Immature natural killer cell (primary cell): ENCODE measurements at places on chromosomes 6 and 20. TPM values are rescaled to one million over a fixed set of nuclear protein-coding genes. Genes with fewer than 3 reads are reported as not detected.
A peak's percentile ranks its signal among the peaks of the same experiment; 100 is the strongest.

TCF15 gene
- polyA plus RNA-seq = not detected

TLDC2 gene
- polyA plus RNA-seq = 0.38 TPM

CDS2 gene
- 61.1 TPM for polyA plus RNA-seq

ZNF334 gene
- not detected for polyA plus RNA-seq

CASS4 gene
- 3.5 TPM for polyA plus RNA-seq

BPI gene
- polyA plus RNA-seq = not detected

RNGTT gene
- 22.3 TPM for polyA plus RNA-seq

HLA-DRB1 gene
- polyA plus RNA-seq = 45.8 TPM

PTPN1 gene
- 18.4 TPM for polyA plus RNA-seq

HMGCLL1 gene
- not detected for polyA plus RNA-seq

PRDM13 gene
- not detected for polyA plus RNA-seq

- H3K27me3 ChIP-seq = peaks cover 2% of the 10 kb centered on the region
- peak overlapping the region; percentile 97 for H3K4me3 ChIP-seq
- H3K27ac ChIP-seq = peak overlapping the region; percentile 96
- no peak for DNase-seq
- peaks cover 21% of the 10 kb centered on the region for H3K36me3 ChIP-seq
- peaks cover 69% of the 10 kb centered on the region for H3K4me1 ChIP-seq
Observed at GRCh38 chr6:2839195-2839981, 2.3 kb downstream of the SERPINB1 start.

- H3K27ac ChIP-seq = no peak overlapping the region
- H3K4me3 ChIP-seq = no peak overlapping the region
- no peaks in the 10 kb centered on the region for H3K4me1 ChIP-seq
- DNase-seq = no peak
- no peaks in the 10 kb centered on the region for H3K36me3 ChIP-seq
Observed at GRCh38 chr6:84346372-84346771, 118.9 kb upstream of the CEP162 start.

GRCh38 chr20:48769069-48769983 lies 58.5 kb downstream of the PREX1 start:
- H3K4me3 ChIP-seq = peak overlapping the region; percentile 69
- H3K27ac ChIP-seq = peak overlapping the region; percentile 97
- DNase-seq = peak; percentile 87
- H3K36me3 ChIP-seq = peaks cover 8% of the 10 kb centered on the region

DNA sequence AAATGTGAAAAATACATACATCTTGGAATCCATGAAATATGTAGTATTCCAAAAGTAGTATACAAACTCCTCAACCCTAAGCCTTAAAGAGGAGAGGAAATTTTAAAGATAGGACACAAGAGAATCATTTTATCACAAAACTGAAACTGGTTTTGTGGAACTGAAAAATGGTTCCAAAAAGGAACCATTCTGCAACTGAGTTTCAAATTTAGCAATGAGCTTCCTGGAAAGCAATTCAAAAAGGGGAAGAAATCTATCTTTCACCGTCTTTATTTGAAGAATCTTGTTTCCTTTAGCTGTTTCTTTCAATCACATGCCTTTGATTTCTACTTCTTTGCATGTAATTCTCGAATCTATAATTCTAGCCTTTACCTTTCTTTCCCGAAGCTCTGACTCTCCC lies 32.2 kb upstream of the LAMP5 start:
- H3K4me3 ChIP-seq = no peak overlapping the region
- H3K4me1 ChIP-seq = no peaks in the 10 kb centered on the region
- no peaks in the 10 kb centered on the region for H3K36me3 ChIP-seq

DNA sequence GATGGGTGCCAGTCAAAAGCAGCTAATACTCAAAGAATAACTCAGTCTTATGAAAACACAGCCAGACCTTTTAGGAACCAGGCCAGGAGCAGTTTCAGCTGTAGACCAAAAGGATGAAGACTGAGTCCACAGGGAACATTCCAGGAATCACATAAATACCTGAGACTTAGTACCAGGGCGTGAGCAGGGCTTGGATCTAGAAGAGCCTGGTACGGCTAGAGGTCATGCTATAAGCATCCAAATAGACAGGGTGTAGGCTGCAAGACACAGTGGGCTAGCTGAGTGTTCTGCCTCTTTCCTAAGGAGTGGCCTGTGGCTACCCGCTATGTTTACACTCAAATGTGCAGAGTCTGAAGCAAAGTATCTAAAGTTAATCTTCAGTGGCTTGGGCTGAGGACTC lies 29.5 kb upstream of the LRRC1 start:
- peaks cover 14% of the 10 kb centered on the region for H3K27me3 ChIP-seq
- no peak overlapping the region for H3K27ac ChIP-seq
- no peaks in the 10 kb centered on the region for H3K36me3 ChIP-seq
- no peaks in the 10 kb centered on the region for H3K4me1 ChIP-seq
- no peak overlapping the region for H3K4me3 ChIP-seq

- H3K4me1 ChIP-seq = no peaks in the 10 kb centered on the region
- no peak overlapping the region for H3K27ac ChIP-seq
- H3K4me3 ChIP-seq = no peak overlapping the region
- no peaks in the 10 kb centered on the region for H3K36me3 ChIP-seq
- peaks cover 9% of the 10 kb centered on the region for H3K27me3 ChIP-seq
Observed at GRCh38 chr6:6436946-6437345, 116.5 kb upstream of the F13A1 start.

GRCh38 chr20:34069341-34070078 lies 42.5 kb downstream of the EIF2S2 start:
- H3K27ac ChIP-seq = peak overlapping the region; percentile 76
- no peaks in the 10 kb centered on the region for H3K36me3 ChIP-seq
- H3K4me1 ChIP-seq = peaks cover 40% of the 10 kb centered on the region

GRCh38 chr20:8386991-8387390 lies 254.9 kb downstream of the PLCB1 start:
- no peak for DNase-seq
- peak overlapping the region; percentile 83 for H3K27ac ChIP-seq
- peaks cover 5% of the 10 kb centered on the region for H3K27me3 ChIP-seq

- DNase-seq = no peak
- H3K27ac ChIP-seq = no peak overlapping the region
- peaks cover under 1% of the 10 kb centered on the region for H3K27me3 ChIP-seq
- no peak overlapping the region for H3K4me3 ChIP-seq
- H3K36me3 ChIP-seq = peaks cover 7% of the 10 kb centered on the region
Observed at GRCh38 chr6:2118136-2118535, 127.3 kb downstream of the GMDS start.

GRCh38 chr6:154499855-154500589 lies 10.5 kb downstream of the CNKSR3 start:
- H3K27me3 ChIP-seq = peaks cover 5% of the 10 kb centered on the region
- H3K4me1 ChIP-seq = peaks cover 10% of the 10 kb centered on the region
- DNase-seq = no peak
- no peaks in the 10 kb centered on the region for H3K36me3 ChIP-seq
- H3K4me3 ChIP-seq = no peak overlapping the region
- H3K27ac ChIP-seq = no peak overlapping the region

- no peak overlapping the region for H3K4me3 ChIP-seq
- DNase-seq = no peak
- peaks cover 2% of the 10 kb centered on the region for H3K27me3 ChIP-seq
- no peaks in the 10 kb centered on the region for H3K36me3 ChIP-seq
- H3K27ac ChIP-seq = no peak overlapping the region
Observed at GRCh38 chr20:19696620-19697019, 61.4 kb upstream of the RIN2 start.

DNA sequence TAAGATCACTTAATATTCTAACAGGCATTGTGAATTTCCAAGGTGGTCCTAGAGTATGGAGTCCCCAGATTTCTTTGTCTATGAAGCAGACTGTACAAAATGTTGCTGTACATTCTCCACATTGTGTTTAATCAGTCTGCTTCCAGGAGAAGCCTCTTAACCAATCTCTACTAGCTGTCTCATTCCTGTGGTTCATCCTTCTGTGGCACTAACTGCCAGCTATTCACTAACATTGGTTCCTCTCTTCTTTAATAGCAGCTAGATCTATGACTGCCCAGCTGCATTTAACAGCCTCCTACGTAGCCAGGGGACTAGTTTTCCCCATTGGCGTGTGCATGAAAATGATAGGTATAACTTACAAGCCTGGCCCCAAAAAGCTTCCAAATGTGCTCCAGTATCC lies 395.4 kb downstream of the SAMD5 start:
- no peak for DNase-seq
- no peaks in the 10 kb centered on the region for H3K27me3 ChIP-seq
- no peak overlapping the region for H3K27ac ChIP-seq
- no peak overlapping the region for H3K4me3 ChIP-seq
- no peaks in the 10 kb centered on the region for H3K4me1 ChIP-seq

DNA sequence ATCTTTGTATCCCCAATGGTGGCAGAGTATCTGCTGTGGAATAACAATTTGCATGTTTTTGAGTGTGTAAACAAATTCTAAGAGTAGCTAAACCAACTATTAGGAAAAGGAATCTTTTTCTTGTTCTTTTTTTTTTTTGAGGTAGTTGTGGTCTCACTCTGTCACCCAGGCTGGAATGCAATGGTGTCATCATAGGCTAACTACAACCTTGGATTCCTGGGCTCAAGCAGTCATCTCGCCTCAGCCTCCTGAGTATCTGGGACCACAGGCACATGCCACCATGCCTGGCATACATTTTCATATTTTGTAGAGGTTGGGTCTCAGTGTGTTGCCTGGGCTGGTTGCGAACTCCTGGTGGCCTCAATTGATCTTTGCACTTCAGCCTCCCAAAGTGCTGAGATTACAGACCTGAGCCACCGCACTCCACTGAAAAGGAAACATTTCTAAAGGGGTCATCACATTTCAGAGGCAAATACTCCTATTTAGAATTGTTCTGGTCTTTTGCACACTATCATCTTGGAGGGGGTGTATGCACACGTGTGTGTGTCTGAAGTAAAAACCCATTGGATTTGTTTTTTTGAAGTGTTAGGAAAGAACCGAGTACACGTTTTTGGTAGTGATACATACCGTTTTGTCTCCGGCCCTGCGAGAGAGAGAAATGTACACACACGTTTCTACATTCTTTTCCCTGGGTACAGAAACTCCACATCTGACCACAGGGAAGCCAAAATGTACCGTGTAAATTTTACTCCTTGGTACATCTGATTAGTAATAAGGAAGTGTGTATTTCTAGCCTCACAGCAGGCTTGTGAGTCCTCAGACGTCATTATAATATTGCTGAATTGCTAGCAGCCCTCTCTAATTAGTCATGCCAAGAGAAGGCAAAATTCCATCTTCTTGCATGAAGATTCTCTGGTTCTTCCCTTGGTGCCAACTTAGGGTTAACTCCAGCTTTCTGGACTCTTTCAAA lies 183.6 kb downstream of the JARID2 start:
- H3K36me3 ChIP-seq = no peaks in the 10 kb centered on the region
- peaks cover 100% of the 10 kb centered on the region for H3K4me1 ChIP-seq
- peak overlapping the region; percentile 31 for H3K27ac ChIP-seq
- peaks cover 3% of the 10 kb centered on the region for H3K27me3 ChIP-seq

GRCh38 chr6:166584853-166585429 lies 1.5 kb downstream of the RAMACL start:
- H3K36me3 ChIP-seq = peaks cover 3% of the 10 kb centered on the region
- H3K27ac ChIP-seq = no peak overlapping the region
- peaks cover 2% of the 10 kb centered on the region for H3K27me3 ChIP-seq
- DNase-seq = no peak
- peaks cover 30% of the 10 kb centered on the region for H3K4me1 ChIP-seq

- no peaks in the 10 kb centered on the region for H3K36me3 ChIP-seq
- no peaks in the 10 kb centered on the region for H3K4me1 ChIP-seq
- DNase-seq = no peak
- H3K27me3 ChIP-seq = peaks cover 2% of the 10 kb centered on the region
- H3K27ac ChIP-seq = no peak overlapping the region
- no peak overlapping the region for H3K4me3 ChIP-seq
Observed at GRCh38 chr20:6829510-6830116, 62.1 kb downstream of the BMP2 start.

GRCh38 chr6:82337688-82338257 lies 25.8 kb upstream of the TPBG start:
- DNase-seq = no peak
- H3K27me3 ChIP-seq = peaks cover 4% of the 10 kb centered on the region
- H3K4me3 ChIP-seq = no peak overlapping the region
- no peaks in the 10 kb centered on the region for H3K4me1 ChIP-seq
- H3K27ac ChIP-seq = no peak overlapping the region
- no peaks in the 10 kb centered on the region for H3K36me3 ChIP-seq

GRCh38 chr20:46984405-46984804 lies 89.8 kb downstream of the EYA2 start:
- DNase-seq = no peak
- H3K4me3 ChIP-seq = no peak overlapping the region
- no peak overlapping the region for H3K27ac ChIP-seq
- H3K27me3 ChIP-seq = peaks cover 3% of the 10 kb centered on the region

DNA sequence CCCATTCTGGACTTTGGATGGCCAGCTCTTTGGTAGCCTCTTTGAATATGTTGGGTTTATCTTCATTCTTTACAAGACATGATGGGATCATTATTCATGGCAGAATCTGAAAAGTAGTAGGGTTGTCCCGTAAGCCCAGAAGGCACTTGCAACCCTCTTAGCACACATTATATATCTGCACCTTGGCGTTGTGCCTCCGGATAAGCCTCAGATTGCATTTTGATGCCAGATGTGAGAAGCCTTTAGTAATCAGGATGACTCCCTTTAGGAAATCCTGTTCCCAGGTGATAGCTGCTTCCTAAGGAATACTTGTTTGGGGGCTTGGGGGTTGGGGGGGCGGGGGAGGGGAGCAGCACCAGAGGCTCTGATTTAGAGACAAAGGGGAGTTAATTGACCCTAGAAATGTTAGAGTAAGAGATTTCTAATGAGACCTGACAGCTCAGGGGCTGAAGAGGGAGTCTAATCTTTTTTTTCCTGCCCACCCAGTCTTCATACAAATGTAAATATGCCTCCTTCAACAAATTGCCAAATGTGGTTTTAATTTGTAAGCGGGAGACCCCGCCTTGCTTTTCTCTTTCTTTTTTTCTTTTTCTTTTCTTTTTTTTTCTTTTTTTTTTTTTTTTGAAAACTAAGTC lies 55.1 kb downstream of the JAG1 start:
- H3K4me1 ChIP-seq = no peaks in the 10 kb centered on the region
- H3K36me3 ChIP-seq = peaks cover 13% of the 10 kb centered on the region
- peaks cover 2% of the 10 kb centered on the region for H3K27me3 ChIP-seq
- DNase-seq = no peak

- H3K27me3 ChIP-seq = no peaks in the 10 kb centered on the region
- H3K36me3 ChIP-seq = no peaks in the 10 kb centered on the region
- peak; percentile 24 for DNase-seq
- H3K27ac ChIP-seq = no peak overlapping the region
- no peak overlapping the region for H3K4me3 ChIP-seq
- H3K4me1 ChIP-seq = peaks cover 12% of the 10 kb centered on the region
Observed at GRCh38 chr6:20056350-20056992, 155.8 kb downstream of the MBOAT1 start.

DNA sequence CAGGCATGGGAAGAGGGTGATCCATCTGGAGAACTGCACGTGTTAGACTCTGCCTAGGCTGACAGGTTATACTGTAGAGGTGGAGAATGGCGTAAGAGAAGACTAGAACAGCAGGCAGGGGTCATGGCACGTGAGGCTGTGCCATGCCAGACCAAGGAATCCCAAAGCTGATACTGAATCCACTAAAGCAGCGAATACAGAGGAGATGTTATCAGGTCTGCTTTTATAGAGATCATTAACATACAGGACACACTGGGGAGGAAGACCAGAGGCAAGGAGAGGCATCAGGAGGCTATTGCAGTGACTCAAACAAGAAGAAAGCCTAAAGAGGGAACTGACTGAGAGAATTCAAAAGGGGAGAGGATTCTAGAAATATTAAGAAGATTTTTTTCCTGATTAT lies 12.9 kb downstream of the PHACTR1 start:
- H3K27me3 ChIP-seq = peaks cover 2% of the 10 kb centered on the region
- DNase-seq = no peak
- H3K4me3 ChIP-seq = no peak overlapping the region
- H3K27ac ChIP-seq = no peak overlapping the region
- H3K4me1 ChIP-seq = no peaks in the 10 kb centered on the region
- no peaks in the 10 kb centered on the region for H3K36me3 ChIP-seq
